ENCODE measurements at places on chromosomes 2 and 18. TPM values are rescaled to one million over a fixed set of nuclear protein-coding genes. Genes with fewer than 3 reads are reported as not detected.

The C2orf92 gene
- total RNA-seq = 2.7 TPM

The ASB1 gene
- 51.7 TPM for total RNA-seq

The HNMT gene
- 19.0 TPM for total RNA-seq

The SPATA3 gene
- not detected for total RNA-seq

The AQP4 gene
- 5.6 TPM for total RNA-seq

The IHH gene
- not detected for total RNA-seq

The NEU2 gene
- total RNA-seq = not detected

DNA sequence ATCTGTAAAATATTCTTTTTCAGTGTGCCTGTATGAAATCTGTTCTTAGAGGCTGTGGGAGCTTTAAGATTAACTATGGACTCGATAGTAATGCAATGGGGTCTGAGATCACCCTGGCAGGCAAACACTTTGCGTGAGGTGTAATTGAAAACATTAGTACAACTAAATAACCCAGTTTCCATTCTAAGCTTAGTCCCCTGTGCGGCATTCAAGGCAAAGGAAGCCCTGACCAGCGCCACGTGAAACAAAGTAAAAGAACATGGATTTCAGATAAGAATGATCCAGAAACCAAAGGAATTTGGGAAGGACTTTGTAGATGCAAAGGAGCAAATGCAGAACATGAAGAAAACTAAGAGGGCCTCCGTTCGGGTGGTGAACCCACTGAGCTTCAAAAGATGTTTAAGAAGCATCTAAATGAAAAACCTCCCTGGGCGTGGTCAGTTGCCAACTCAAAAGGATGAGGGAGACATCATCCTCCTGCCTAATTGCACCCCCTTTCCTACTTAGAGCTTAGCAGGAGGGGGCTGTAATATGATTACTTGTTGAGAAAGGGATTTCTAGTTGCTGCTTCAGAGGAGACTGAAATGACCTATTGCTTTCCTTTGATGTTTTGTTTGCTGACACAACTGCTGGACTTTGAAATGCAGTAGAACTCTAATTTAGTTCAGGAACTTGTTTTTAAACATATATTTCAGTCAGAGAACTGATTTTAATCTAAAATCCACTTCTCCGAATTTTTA, 7.9 kb upstream of the CETN1 start:
- DNase-seq = no peak

- DNase-seq = no peak
These were observed 31.3 kb upstream of the LINC00305 start for GRCh38 chr18:64180171-64180570.

DNA sequence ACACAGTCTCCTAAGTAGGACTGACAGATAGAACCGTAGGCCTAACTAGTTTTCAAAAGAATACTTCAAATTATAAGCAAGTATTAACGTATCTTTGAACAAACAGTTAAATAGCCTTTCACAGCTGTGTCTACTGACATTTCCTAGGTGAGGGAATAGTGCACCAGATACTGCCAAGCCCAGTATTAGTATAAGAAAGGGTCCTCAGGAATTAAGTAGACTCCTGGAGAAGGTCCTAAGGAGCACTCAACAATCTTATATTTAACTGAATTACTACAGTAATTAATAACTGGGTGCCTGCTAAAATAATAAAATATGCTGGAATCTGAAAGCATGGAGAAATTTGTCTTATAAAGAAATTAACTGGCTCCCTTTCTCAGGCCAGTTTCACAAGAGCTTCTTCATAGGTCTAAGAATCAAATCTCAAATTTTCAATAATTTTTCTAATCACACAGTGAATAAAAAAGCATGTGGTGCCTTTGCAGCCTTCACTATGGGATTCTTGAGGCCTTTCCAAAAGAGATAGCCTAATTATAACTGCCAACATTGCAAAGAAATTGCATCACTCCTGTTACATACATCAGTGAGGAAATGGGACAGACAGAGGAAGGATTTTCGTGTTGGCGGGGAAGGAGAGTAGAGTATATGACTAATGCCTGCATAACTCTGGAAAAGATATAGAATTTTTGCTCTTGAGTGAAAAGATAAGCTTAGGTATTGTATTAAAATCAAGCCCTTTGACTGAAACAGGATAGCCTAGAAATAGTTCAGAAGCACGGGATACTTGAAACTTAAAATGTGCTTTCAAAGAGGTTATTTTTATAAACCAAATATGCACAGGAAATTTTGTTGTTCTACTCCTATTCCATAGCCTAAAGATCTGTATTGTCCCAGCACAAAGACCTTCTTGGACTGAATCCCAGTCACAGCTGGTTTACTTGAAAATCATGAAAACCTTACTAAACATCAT, 228.6 kb upstream of the STK17B start:
- DNase-seq = no peak

- no peak for DNase-seq
These were observed 233.7 kb upstream of the NCKAP5 start for GRCh38 chr2:133801946-133802345.

- no peak for DNase-seq
These were observed 62.8 kb downstream of the MEX3C start for GRCh38 chr18:51134721-51135120.

DNA sequence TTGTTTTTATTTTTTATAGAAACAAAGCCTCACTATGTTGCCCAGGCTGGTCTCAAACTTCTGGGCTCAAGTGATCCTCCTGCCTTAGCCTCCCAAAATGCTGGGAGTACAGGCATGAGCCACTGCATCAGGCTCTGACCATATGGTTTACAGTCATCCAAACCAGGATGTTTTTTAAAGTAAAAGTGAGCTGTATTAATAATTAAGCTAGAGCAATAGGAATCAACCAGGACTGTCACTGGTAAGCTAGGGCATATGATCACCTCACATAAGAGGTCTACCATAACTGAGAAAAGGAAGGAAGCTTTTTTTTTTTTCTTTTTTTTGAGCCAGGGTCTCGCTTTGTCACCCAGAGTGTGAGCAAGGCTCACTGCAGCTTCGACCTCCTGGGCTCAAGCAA, 8.5 kb upstream of the RBBP8 start:
- DNase-seq = no peak

DNA sequence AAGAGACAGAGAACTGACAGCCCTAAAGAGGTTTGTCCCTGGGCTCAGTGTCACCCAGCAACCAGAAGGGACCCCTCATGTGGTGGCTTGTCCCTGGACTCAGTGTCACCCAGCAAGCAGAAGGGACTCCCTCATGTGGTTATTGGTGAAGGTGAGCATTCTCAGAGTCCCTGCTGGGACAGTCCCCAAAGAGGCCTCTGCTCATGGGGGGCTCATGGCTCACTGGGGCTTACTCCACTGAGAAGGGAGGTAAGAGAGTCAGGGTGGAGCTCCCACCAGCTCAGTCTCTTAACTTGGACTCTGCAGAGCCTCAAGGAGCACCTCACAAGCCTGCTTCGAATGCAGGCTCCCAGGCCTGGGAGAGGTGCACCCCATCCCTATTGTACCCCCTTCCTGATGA, 145.2 kb upstream of the COPS8 start:
- DNase-seq = no peak

- DNase-seq = no peak
These were observed 43.7 kb downstream of the CERKL start for GRCh38 chr2:181613241-181613640.

- DNase-seq = no peak
These were observed 88.4 kb downstream of the MEP1B start for GRCh38 chr18:32278177-32278799.

- no peak for DNase-seq
These were observed 75.4 kb upstream of the KCNE4 start for GRCh38 chr2:222976521-222977061.

- DNase-seq = no peak
These were observed 120.5 kb upstream of the CCDC68 start for GRCh38 chr18:55079481-55080355.

- DNase-seq = peak; percentile 52
These were observed 120.2 kb downstream of the INHBB start for GRCh38 chr2:120465989-120466703.

DNA sequence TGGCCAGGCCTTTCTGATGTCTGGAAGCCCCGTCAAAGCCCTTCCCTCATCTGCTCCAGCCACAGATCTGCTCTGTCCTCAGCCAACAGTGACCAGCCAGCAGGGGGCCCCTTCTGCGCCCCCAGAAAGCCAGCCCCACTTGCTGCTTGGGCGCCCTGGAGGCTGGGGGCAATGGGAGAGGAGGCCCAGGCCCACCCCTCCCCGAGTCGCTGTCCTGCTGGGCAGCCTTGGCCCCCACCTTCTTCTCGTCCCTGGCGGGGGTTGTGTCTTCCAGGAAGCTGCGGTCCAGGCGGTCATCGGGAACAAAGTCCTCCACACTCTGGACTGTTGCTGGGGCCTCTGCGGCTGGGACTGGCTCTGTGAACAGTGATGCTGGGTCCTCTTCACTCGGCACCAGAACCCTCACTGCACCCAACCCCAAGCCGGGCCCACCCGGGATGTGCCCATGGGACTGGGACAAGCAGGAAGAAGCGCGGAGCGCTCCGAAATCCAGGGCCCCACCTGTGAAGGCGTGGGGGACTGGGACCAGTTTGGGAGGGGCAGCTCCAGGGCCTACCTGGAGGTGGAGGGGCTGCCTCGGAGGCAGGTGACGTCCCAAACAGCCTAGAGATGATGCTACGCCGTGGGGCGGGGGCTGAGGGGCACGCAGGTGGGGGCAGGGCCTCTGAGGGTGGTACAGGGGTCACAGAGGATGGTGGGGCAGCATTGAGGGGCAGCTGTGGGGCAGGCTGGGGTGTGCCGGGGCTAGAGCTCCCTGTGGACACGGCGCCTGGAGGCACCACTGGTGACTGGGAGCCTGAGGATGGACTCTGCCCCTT, 257.6 kb downstream of the ANKRD30B start:
- no peak for DNase-seq

DNA sequence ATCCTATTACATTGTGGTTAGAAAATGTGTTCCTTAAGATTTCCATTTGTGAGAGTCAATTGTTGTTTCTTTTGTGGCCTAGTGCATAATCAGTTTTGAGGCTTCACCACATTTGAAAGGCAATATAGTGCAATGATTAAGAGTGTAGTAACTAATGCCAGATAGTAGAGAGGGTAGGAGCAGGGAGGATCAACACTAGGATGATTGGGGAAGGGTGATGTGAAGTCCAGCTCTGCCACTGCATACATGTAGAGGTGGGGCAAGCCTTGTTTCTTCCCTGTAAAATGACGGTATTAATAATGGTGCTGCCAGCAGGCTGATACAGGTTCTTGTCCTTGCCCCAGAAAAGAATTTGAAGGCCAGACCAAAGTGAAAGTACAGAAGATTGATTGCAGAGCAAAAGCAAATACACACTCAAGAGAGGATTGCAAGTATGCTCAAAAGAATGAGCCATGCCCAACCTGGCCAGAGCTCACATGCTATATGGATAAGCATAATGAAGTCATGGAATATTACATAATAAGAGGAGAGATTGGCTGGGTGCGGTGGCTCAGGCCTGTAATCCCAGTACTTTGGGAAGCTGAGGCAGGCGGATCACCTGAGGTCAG, 8.0 kb downstream of the SP100 start:
- no peak for DNase-seq

DNA sequence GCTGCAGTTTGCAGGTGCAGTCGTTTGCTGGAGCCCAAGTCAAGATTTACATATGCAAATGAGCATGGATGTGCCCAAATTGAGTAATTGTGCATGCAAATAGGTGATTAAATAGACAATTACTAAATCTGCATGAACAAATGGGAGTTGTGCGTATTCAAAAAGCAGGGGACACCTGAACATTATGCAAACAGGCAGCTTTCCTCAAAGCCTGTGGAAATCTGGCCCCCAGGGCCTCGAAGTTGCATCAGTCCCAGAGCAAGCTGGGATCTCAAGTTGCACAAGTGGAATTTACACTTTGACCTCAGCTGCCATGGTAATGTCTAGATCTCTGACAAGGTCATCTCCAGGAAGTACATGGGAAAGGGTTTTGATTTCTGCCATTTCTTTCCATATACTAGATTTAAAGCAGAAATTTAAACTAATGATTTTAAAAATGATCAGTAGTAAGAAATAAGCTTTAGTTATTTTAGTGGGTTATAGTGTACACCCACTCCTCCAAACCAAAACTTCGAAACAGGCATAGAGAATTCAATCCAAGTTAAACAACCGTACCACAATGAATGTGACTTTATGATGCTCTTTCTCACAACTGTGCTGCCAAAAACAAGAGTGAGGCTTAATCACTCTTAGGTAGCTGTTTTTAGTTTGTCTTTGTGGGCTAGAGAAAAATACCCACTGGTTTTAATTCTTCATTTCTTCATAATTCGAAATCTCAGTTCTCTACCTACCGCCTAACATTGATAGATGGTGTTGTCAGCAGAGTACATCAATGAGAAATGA, 110.7 kb downstream of the RND3 start:
- no peak for DNase-seq

- no peak for DNase-seq
These were observed 270.8 kb downstream of the GALNT13 start for GRCh38 chr2:154142480-154142879.

GRCh38 chr2:157662401-157662800, 33.7 kb upstream of the ACVR1C start:
- DNase-seq = no peak

- no peak for DNase-seq
These were observed 5.5 kb downstream of the RALB start for GRCh38 chr2:120258196-120258595.

DNA sequence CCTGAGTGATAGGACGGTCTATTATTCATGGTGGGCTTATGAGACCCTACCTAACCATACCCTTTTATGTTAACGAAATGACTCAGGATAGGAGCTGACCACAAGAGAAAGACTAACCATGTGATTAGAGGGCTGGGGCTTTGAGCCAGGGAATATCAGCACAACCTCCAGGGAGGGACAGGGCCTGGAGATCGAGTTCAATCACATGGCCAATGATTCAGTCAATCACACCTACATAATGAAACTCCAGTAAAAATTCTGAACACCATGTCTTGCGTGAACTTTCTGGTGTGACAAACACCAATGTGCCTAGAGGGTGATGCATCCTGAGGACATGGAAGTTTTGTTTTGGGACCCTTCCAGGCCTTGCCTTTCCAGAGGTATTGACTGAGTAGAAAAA, 2.2 kb upstream of the TEX51 start:
- DNase-seq = no peak

DNA sequence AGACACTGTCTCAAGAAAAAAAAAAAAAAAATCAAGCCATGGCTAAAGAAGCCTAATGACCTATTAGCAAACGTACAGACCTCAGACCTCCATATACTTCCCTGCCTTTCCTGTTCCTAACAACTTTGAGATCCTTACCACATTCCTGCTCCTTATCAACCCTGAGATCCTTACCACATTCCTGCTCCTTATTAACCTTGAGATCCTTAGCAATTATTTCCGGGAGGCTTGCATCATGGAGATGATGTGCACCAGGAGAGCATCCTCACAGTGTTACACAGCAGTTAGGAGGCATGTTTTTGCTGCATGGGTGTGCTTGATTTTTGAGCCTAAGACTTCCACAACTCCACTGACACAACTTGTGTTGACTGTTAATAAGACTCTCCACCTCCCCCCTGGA, 54.6 kb upstream of the RASGRP3 start:
- no peak for DNase-seq

GRCh38 chr18:77765468-77765867, 515.8 kb downstream of the GALR1 start:
- DNase-seq = no peak

DNA sequence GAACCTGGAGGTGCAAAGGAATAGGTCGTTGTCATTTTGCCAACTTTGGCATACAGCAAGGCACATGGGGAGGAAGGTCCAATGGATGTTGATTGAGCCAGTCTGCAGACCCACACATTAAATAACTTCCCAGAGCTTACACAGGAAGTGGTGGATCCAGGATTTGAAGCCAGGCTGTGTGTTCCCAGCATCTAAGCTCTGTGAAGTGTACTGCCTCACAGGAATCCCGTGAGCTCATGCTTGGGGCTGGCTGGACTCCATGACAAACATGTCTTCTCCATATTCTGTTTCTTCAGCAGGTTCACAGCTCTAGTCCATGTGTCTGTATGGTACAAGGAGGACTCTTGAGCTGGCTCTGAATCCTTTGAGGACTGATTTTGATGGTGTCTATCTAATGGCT, 63.9 kb downstream of the KLHL29 start:
- no peak for DNase-seq
